Stimulated activated CD4-positive, alpha-beta T cell treated with anti-CD3 and anti-CD28 coated beads, Interleukin-4, amount 100 ng/mL, for 24 hours (primary cell): ENCODE measurements at places on chromosomes 5 and 9.
A peak's percentile ranks its signal among the peaks of the same experiment; 100 is the strongest.

DNA sequence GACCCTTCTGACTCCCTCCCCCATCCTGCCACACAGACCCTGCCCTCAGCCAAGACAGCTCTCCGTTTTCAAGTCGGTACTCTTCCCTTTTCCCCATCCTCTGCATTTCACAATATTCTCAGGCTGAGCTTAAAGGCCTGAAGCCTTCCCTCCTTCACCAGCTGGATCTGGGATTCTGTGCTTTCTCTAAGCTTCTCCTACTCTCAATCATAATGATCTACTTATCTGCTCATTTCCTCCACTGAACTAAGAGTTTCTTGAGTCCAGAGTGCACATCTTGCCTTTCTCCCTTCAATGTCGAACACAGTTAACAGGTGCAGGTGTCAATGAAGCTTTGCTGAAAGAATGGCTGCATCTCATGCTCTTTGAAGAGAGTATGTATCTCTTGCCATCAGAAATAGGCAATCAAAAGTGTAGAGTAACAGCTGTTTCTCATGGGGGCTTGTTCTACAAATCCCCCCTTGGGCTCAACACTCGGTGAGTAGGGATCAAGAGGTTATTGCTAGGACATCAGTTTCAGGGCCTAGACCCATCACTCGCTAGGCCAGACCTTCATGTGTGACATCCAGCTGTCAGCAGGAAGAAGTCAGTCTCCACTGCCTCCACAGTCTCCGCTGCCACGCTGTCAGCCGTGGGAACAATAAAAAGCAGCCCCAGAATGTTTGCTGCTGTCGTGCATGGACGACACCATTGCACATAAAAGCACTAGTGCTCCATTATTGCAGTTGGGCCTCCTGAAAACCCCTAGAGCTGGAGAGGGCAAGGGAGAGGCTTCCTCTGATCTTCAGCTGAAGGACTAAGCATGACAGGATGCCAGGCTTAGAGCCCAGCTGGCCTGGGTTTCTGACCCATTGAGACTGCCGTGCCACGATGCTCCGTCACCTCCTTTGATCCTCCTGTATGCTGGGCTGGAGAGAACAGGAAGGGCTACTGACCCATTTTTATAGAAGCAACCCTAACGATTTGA lies 23.7 kb downstream of the TRAF1 start:
- DNase-seq: no peak

GRCh38 chr9:33446946-33447798 lies at the start of gene AQP3:
TSS of gene AQP3 (minus strand) at chr9:33447593. CDS start at chr9:33447530, 63 bp downstream.
- peak; percentile 70 for DNase-seq

- DNase-seq: no peak
Observed at GRCh38 chr9:129464972-129465833, 155.7 kb downstream of the C9orf50 start.

GRCh38 chr5:85143138-85143537 lies 758.5 kb upstream of the EDIL3 start:
- no peak for DNase-seq

- DNase-seq: no peak
Observed at GRCh38 chr5:142363619-142363963, 38.8 kb upstream of the SPRY4 start.

DNA sequence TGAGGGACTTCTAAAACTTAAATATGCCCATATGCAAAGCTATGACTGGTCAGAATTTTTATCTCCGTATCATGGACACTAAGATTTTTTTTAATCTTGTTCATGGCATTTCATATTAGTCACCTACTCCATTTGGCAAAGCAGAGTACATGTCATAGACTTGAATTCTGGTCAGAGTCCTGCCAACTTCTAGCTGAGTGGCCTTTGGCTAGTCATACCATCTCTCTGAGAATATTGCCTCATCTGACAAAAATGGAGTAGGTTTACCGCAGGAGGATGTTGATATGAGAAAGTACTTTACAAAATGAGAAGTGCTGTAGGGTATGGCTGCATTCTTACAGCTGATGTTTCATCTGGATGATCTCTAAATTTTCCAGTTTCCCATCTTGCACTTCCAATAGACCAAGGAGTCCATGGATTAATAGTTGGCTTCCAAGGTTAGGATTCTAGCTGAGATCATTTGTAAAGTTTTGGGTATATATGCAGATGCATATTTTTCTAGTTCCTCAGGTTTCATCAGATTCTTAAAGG lies 150.8 kb upstream of the NR3C1 start:
- DNase-seq: no peak

DNA sequence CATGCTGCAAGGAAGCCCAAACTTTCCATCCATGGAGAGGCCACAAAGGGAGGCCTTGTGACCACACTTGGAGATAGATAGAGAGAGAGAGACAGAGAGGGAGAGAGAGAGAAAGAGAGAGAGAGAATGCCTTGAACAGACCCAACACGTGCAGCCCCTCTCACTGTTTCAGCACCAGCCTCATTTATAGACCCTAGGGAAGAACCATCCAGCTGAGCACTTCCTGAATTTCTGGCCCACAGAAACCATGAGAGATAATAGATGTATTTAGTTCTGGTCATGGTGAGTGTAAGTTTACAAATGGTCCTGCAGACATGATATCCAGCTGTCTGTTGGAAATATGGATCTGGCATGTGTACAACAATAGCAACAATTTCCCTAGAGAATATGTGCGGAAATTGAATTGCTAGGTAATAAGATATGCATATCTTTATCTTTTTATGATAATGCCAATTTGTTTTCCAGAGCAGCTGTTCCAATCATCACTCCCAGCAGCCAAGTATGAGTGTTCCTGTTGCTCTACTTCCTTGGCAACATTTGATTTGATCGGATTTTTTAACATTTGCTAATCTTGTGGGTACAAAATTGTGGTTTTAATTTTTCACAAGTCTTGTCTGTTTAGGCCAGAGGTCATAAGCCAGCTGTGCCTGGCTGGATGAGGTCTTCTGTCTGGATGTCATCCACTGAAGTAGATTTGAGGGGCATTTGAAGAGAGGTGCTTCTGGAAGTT lies 217.3 kb upstream of the IL12B start:
- no peak for DNase-seq

- DNase-seq: no peak
Observed at GRCh38 chr5:143350341-143350740, 53.1 kb downstream of the NR3C1 start.

DNA sequence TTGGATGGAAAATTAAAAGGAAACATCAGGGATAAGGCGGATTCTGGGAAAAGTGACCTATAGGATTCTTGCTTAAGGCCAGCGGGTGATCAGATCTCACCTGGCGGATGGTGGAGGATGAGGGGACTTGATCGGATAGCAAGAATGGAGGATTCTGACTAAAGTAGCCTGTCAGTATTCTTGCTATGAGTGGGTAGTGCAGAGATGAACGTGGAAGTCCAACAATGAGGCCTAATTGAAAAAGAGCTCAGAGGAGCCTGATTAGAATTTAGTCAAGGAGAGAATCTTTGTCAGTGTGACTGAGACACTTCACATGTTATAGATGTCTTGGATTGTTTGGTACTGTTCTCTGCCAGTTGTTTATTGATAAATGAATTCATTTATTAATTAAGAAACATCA lies 24.9 kb downstream of the CAST start:
- no peak for DNase-seq

- no peak for DNase-seq
Observed at GRCh38 chr5:103034662-103035392, 85.1 kb downstream of the GIN1 start.

- no peak for DNase-seq
Observed at GRCh38 chr9:83656032-83656680, 33.2 kb downstream of the IDNK start.

GRCh38 chr5:179265514-179266290 lies 79.6 kb downstream of the ADAMTS2 start:
- DNase-seq: no peak

- no peak for DNase-seq
Observed at GRCh38 chr9:110027671-110028081, 180.3 kb downstream of the C9orf152 start.

DNA sequence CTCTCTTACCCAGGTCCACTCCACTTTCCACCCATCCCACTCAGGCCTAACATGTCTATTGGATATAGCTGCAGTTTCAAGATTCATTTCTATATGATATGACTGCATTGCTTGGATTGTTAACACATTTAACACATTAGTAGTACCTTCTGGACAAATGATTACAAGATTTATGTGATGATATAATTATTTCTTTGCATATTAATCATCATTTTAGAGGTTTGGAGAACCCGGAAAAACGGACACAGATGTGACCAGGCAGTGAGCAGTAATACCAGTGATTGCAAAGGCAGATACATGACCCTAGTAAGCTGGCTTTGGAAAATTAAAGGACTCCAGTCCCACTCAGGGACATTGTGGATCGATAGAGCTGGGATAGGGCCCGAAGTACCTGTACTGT lies 103.8 kb downstream of the PRR16 start:
- DNase-seq: no peak

DNA sequence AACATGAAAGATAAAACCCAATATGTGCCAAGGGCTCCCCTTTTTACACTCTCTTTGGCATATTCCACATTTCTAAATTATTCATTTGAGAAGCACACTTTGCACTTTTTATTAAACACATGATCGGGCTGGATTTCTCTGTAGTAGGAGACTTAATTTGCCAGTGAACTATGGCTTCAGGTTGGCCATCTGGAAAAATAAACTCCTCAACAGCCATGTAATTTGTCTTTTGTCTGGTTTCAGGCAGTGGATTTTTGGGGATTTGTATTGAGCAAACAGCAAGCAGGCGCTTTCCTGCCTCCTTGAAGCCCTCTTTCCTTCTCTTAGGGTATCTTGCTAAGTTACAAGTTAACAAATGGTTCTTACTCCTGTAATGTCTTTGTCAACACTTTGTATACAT lies 73.0 kb upstream of the DMRTA1 start:
- DNase-seq: no peak

GRCh38 chr9:10148796-10149195 lies 464.0 kb downstream of the PTPRD start:
- DNase-seq: no peak

DNA sequence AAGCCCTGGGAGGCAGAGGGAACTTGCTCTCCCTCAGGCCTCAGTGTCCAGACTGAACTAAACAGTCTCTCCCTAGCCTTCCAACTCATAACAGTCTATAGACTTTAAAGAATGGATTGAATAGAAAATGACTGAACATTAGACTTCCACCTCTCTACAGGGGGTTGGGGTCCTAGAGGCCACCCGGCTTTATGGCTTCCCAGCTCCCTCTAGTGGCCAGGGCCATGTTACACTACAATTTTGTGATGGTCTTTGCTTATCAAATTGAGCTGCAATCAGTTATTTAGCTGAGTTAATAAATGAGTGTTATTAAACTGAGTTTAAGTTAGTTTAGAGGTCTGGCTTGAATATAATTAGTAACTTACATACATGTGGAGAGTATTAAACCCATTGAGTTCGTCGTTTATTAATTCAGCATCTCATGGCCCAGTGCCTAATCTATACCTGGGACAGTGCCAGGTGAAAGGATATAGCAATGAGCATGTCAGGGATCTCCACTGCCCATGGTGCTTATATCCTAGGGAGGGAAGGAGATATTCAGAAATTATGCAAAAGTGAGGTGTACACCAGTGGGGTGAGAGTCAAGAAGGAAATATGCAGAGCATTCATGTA lies 105.2 kb downstream of the SH3TC2 start:
- peak; percentile 38 for DNase-seq

DNA sequence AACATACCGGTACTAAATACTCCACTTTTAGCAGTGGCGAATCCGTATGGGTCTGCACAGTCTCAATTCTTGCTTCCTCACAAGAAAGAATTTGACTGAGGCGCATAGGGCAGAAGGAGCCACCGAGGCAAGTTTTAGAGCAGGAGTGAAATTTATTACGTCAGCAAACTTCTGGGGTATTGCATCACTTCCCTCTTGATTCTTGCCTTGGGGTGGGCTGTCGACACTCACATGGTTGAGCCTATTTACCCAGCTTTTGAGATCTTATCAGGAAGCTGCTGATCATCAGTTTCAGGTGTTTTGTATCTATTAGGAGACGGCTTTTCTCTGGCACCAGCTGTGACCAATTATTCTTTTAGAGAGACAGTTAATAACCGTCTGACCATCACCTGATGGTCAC lies 111.5 kb upstream of the CCNH start:
- DNase-seq: no peak

GRCh38 chr5:141094481-141095262 lies at the start of gene PCDHB2:
TSS of gene PCDHB2 (plus strand) at chr5:141094615. CDS start at chr5:141094791, 176 bp downstream.
- DNase-seq: no peak

GRCh38 chr5:158816011-158816696 lies 283.6 kb downstream of the EBF1 start:
- no peak for DNase-seq

DNA sequence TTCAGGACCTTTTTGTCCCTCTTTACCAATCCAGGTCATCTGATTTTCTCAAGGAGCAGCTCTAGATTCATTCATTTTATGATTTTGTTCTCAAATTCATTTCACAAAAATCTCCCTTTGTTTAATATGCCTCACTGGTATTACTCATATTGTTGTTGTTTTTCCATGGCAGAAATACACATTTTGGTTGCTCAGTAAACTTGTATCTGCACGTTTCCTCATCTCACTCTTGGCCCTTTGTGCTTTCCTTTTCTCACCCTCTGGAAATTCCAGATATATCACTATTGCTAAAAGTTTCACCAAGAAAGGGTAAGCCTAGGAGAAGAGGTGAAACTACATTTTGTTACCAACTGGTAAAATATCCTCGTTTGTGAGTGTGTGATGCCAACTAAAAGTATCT lies 14.8 kb downstream of the ASPN start:
- no peak for DNase-seq

GRCh38 chr5:143641549-143642355 lies 170.2 kb upstream of the HMHB1 start:
- DNase-seq: no peak

DNA sequence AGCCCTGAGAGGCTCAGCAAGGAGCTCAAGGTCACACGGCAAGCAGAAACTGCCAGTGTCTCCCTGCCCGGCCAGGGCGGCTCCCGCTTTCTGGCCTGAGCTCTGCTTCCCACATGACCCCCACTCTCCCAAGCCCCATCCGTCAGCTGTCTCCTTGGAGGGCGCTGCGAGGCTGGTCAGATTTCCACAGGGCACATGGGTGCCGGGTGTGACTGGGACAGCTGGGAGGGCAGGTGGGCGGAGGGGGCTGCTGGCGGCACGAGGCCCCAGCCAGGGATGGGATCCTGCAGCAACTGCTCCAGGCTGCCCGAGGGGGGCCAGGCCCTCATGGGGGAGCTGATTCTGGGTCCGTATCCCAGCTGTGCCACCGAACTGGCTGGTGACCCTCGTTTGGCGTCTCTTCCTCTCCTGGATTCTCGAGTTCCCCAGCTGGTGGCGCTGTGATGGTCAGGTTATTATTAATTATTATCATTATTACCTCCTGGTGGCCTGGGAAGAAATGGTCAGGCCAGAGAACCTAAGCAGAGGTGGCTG lies 12.9 kb upstream of the WDR38 start:
- DNase-seq: no peak

GRCh38 chr5:2430606-2431005 lies 320.9 kb downstream of the IRX2 start:
- DNase-seq: no peak
